Stromal cell of bone marrow (primary cell): ENCODE measurements at places on chromosomes 7 and 10.
A peak's percentile ranks its signal among the peaks of the same experiment; 100 is the strongest.

DNA sequence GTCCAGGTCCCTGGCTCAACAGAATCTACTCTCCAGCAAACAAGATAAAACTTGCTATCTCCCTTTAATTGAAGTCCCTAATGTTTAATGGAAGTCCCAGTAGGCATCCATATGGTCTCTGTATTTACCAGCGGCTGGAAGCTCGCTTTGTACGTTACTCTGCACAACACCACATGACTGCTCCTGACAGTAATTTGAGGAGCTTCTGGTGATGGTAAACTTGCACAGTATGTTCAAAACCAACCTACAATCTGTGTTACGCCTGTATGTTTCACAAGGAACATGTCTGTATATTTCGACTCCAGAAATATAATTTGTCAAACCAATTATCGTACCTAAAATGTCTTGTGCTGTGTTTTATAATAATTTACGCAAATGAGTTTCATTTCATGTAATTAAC, 4.4 kb upstream of the TECPR1 start:
- DNase-seq: no peak

DNA sequence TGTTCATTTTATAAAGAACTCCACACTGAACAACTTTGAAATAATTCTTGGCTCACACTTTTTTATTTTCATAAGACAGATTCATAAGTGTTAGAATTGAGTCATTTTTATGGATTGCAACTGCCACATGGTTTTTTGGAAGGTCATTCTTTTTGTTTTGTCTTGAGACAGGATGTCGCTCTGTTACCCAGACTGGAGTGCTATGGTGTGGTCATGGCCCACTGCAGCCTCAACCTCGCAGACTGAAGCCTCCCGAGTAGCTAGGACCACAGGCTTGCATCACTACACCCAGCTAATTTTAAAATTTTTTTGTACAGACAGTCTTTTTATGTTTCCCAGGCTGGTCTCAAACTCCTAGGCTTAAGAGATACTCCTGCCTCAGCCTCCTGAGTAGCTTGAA, 20.3 kb downstream of the BMS1 start:
- no peak for DNase-seq

DNA sequence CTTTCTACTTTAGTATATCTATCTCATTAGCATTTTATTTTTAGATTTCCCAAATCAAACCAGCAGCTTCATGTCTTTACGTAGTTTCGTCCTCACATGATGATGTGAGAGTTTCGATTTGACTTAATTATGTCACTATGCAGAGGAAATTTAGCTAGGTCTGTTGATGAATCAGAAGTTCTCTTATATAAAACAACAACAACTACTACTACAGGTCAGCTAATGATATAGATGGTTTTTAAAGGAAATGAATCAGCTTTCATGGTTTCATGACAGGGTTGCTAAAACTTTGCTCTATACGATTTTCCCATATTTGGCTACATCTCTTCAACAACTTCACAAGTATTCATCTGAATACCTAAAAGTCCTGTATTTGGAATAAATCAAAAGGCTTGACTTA, 28.6 kb downstream of the JAZF1 start:
- no peak for DNase-seq

GRCh38 chr7:143049362-143049761, 2.8 kb upstream of the OR6V1 start:
- DNase-seq: no peak

DNA sequence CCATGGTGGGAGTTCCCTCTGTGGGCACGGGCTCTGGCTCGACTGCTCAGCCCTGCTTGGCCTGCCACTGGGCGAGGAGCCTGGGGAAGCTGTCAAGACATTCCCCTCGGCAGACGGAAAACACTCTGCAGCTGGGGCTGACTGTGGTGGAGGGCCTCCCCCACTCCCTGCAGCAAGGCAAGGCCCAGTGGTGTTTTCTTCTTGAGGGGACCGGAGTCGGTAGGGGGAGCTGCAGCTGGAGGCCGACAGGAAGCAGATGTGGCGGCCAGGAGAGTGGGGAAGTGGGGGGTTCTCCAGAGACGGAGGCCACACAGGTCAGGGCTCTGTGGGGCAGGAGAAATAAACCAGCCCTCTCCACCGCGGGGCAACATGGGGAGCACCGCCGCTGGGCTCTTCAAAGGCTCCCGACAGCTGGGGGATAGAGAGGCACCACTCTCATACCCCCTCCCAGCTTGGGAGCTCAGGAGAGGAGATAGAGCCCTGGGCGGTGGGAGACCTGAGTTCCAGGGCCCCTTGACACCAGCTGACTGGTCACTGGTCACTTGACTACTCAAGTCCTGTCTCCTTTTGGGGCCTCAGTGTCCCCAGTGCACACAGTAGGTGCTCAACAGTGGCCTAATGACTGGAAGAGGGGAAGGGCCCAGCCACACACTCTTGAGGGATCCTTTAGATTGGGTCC, 43.4 kb downstream of the PPIF start:
- DNase-seq: no peak

- DNase-seq: no peak
These were observed 143.4 kb downstream of the CELF2 start for GRCh38 chr10:11161096-11161495.

GRCh38 chr7:99314504-99314903, 11.2 kb upstream of the ARPC1A start:
- no peak for DNase-seq

DNA sequence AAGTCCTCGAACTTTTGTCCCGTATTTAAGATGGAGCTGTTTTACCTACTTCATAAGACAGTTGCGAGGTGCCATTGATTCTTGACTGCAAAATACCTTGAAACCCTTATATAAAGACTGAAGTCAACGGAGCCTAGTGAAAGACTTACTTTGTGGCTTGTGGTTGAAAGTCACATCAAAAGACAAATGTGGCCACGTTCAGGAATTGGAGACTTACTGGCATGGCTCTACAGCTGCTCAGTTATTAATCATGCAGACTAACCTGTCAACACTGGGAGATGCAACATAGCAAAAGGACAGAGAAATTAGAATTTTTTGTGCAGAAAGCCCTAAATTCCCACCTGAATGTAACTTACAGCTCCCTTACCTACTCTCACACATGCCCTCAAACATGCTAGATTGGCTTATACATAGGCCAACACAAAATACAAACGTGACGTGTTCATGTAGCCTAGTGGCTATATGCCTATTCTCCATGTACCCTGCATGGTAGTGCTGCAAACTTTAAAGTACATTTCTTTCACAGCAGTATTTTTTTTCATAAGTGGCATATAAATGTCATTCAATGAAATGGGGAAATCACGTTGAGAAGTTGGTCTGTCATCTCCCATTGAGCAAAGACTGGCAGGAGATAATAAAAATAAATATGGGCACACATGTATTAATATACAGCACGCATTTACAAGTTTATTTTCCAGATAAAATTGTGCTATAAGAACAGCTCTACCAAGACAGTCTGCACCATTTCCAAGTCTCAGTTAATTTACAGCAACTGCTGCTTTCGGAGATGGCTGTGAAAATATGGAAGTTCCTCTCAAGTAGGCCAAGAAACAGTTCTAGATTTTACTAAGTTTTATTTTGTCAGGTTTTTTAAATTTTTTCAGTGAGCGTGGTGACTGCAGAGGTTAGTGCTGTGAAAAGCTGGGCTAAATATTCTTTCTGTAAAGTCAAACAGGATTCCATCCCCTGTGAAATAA, 170.4 kb upstream of the C7orf33 start:
- no peak for DNase-seq

- DNase-seq: no peak
These were observed 92.6 kb upstream of the MBL2 start for GRCh38 chr10:52865213-52865612.

GRCh38 chr10:14009371-14010100, 321.2 kb downstream of the FRMD4A start:
- DNase-seq: peak; percentile 50

DNA sequence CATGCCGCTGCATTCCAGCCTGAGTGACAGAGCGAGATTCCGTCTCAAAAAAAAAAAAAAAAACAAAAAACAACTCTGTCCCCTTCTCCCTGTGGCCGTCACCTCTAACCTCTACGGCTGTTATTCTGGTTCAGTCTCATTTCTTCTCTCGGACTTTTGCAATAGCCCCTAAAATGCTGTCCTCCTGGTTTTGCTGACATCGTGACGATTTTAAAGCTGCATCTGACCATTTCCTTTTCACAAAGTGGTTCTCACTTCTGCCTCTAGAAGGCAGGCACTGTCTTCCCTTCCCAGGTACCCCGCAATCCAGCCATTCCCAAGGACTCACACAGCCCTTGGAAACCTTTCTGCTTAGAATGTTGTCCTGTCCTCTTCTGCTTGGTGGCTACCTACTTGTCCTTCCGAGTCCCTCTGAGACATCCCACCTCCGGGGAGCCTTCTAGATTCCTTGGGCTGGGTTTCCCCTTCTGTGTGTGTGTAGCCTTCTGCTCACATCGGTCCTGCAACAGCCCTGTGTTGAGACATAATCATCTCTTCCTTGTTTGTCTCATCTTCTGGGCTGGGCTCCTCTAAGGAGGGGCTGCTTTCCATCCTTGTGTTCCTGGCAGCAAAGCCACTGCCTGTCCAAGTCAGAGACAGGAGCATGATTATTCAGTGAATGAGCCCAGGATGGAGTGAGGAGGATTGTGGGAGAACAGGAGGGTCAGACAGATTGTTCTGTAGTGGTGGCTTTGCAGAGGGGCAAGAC, 83.1 kb downstream of the GRK5 start:
- DNase-seq: no peak

- DNase-seq: no peak
These were observed 173.0 kb downstream of the SKAP2 start for GRCh38 chr7:26691406-26691805.

GRCh38 chr7:25179325-25179724, 49.0 kb downstream of the NPVF start:
- no peak for DNase-seq

DNA sequence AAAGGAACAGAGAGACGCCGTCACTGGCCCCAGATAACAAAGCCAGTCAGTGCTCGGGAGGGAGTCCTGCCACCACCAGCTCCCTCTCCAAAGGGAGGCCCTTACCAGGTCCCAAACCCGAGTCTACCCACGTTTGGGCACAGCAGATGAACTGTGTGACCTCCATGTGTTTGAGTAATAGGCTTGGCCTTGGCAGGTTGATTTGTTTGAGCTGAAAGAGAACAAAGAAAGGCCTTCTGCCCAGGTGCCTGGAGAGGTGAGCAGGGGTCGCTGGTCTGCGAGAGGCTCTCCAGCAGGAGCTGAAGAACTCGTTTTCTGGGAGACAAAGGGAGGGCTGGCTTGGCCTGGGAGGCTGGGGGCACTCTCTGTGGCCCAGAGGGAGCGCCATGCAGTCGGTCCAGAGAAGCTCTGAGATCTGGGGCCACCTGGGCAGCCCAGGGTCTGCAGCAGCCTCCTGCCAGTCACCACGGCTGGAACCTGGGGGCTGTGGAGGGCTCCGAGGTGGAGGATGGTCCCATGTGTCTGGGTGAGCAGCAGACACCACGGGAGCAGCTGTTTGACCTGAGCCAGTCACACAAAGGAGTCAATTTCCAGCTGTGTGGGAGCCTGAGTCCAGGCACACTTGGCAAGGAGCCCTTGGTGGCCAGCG, 99.7 kb downstream of the PAXIP1 start:
- DNase-seq: no peak

GRCh38 chr10:14276210-14276609, 54.5 kb downstream of the FRMD4A start:
- DNase-seq: no peak

DNA sequence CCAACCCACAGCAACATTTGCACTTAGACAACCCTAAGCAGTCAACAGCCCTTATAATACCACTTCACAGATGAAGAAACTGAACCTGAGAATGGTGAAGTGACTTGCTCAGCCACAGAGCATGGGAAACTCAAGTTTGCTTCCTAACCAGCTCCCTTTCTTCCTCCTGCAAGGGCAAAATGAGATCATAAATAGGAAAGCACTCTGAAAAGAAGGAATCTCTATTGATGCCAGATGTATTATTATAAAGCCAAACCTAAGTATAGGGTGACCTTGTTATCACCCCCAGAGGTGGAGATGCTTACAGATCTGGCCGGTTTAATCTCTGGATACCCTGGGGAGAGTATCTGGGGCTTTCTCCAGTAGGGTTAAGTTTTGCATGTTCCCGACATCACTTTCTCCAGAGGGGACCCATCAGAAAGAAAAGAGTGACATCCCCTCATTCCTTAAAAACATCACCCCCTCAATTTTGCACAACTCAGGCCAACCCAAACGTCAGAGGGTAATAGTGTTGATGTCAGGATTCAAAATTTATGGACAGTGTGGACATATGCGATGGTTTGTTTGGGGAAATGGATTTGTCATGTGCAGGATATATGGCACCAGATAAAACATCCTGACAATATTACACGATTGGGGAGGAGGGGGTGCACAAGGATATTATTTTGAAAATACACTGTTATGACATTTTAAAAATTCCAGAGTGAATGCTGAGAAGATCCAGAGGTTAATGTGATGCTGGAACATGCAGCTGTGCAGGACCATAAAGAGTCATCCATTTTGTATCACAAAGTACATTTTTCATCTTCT, 24.0 kb upstream of the XPNPEP1 start:
- no peak for DNase-seq

DNA sequence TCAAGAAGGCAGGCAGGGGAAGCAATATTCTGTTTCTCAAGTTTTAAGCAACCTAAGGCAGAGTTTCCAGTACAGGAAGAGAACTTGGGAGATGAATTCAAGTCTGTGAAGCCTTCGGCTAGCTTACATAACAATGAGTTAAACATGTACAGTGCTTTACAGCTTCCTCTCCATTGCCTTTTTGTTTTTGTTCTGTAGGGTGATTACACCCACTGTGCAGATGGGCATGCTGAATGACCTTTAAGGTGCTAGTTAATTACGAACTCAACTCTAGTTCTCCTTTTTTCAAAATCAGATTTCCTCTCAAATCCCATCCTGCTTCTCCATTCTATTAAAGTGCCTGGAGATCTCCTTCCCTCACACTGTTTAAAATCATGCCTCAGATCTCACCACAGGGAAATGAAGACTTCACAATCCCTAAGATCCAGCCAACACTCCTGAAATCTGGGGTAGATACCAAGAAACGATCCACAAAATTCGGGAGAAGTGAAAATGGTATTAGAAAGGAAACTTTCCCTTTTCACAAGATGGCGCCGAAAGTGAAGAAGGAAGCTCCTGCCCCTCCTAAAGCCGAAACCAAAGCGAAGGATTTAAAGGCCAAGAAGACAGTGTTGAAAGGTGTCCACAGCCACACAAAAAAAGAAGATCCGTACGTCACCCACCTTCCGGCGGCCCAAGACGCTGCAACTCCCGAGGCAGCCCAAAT, 16.8 kb upstream of the MSMB start:
- no peak for DNase-seq

- DNase-seq: no peak
These were observed 1165.4 kb downstream of the XPNPEP1 start for GRCh38 chr10:108757946-108758345.
